Bronchial epithelial cell (primary cell): ENCODE measurements at places on chromosomes 7 and 10.

DNA sequence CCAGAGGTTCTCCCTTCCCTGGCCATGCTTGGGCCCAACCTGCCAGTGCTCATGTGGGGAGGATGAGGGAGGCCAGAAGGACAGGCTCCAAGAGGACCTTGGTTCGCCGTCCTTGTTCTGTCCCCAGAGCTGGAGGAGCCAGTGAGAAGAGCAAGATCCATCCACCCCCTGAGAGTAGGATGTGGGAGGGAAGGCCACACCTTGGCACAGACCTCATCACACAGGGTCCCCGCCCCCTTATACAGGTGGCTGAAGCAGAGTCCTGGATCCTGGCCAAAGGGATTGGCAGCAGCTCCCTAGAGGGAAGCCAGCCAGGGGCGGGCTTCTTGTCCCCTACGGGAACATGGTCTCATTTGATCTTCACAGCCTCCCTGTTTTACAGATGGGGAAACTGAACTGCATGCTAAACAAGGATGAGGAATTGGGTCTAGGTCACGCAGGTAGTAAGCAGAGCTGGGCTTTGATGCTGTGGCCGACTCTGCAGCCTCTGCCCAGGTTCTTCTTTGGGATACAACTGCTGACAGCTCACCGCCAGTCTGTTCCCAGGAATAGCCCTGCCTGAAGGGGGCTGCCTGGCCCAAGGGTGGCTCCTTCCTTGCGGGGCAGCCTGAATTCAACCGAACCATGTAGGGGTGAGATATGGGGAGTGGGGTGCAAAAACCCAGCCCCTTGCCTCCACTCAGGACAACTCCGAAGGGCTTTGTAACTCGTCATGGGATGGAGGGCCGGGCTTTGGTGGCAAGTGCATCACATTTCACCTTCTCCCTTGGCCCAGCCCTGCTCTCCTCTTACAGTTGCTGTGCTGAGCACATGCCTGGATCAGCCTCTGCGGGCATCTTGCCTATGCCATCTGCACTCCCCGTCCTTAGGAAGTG lies 62.2 kb upstream of the KDM7A start:
- DNase-seq = peak; percentile 10

DNA sequence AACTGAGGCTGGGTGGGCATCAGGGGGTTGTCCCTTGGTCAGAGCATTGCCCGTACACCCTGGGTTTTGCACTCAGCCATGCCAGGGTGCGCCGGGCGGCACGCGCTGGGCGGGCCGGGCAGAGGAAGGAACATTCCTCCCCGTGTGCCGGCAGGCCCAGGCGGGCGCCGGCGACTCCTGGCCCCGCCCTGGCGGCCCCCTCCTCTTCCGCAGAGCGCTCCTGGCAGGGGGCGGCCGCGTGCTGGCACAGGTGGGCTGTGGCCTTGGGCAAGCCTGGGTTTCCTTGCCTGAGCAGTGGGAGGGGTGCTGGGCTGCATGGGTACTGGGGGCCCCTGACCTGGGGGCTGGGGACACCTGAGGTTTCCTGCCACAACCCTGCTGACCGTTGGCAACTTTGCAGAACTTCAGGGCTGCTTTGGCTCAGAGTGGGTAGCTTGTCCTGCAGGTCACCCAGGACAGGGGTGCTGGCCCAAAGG lies 3.9 kb downstream of the LFNG start:
- DNase-seq = peak; percentile 71

DNA sequence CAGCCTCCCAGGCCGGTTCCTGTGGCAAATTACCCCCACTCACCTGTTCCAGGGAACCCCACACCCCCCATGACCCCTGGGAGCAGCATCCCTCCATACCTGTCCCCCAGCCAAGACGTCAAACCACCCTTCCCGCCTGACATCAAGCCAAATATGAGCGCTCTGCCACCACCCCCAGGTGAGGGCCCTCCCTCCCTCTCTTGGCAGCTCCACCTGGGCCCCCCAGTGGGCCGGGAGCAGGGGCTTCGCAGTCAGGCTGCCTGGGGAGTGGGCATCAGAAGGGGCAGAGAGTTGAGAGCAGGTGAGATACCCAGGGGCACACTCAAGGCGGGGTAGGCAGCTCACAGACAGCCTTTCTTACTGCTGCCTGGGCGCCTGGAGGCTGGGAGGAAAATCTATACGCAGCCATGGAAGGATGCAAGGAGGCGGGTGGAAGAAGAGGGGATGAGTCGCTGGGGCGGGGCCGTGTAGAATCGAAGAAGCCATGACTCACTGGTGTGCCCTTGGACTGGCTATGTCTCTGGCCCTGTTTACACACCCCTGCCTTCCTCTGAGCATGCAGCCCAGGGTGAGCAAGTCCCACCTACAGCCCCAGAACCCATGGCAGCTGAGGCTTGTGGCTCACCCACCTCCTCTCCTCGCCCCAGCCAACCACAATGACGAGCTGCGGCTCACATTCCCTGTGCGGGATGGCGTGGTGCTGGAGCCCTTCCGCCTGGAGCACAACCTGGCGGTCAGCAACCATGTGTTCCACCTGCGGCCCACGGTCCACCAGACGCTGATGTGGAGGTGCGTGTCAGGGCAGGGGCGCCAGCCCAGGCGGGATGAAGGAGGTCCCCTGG lies 48.6 kb upstream of the PPIF start:
- DNase-seq = peak; percentile 94

- DNase-seq = peak; percentile 46
Observed at GRCh38 chr10:28842321-28842720, 165.0 kb downstream of the BAMBI start.

DNA sequence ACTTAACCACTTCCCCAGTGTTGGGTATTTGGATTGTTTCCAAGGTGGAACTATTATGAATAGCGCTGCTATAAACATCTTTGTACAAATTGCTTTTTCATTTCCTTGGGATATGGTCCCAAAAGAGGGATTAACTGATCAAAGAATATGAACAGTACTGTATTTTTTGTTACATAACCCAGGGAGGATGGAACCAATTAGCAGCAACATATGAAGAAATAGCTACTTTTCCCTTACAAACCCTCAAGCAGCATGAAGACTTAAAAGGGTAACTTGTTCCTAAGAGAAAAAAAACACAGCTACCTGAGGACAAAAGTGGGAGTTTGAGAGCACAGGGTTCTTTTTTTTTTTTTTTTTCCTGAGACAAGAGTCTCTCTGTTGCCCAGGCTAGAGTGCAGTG lies 13.1 kb upstream of the TLX1 start:
- DNase-seq = no peak
